NCI-H1092 treated with DMSO at 0.1 percent for 48 hours (cell line): ENCODE measurements at places on chromosomes 2 and 18.

DNA sequence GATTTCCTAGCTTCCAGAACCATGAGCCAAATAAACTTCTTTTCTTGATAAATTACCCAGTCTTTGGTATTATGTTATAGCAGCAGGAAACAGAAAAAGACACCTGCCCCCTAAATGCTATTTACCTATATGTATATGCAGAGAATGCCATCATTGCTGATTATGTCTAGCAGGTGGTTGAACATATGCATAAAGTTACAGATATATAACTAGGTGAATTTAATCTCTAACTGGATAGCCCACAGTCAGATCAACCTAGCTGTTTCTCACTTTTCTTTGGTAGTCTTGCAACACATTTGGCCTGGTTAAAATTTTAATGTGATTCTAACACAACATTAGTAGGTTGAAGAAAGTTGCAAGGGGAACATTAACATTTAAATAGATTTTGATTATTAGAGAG lies 7.1 kb upstream of the CERS6 start:
- no peak for DNase-seq

GRCh38 chr2:181262782-181263181 lies 194.4 kb upstream of the ITGA4 start:
- DNase-seq, result no peak

GRCh38 chr2:172462849-172463381 lies 35.5 kb downstream of the ITGA6 start:
- no peak for DNase-seq

DNA sequence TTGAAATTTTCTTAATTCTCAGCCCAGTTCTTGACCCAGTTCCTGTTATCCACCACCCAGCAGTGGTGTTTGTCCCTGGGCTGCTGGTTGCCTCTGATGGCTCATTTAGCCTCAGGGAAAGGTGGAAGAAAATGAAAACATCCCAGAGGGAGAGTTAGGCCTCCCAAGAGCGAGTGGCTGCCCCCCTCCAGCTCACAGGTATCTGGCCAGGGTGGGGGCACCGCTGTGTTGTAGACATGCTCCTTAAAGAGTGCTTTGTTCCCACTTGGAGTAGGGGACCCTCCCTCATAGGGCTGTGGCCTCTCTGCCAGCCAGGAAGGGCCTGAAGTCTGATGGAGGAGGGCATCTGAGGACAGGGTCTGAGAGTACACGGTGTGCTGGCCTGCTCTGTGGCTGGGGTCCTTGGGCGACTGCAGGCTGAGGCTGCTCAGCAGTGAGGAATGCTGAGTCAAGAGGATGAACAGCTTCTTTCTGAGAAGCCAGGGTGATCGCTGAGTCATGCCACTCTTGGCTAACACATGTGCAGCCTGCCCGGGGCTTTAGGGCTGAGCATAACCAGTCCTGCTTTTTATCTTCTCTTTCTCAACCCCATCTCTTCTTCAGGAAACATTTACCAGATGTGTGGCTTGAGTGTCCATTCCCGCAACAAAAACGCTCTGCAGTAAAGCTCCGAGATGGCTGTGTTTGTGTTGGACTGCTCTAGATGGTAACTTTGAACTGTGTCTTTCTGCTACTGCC lies 72.3 kb downstream of the IL1R2 start:
- DNase-seq, result no peak

DNA sequence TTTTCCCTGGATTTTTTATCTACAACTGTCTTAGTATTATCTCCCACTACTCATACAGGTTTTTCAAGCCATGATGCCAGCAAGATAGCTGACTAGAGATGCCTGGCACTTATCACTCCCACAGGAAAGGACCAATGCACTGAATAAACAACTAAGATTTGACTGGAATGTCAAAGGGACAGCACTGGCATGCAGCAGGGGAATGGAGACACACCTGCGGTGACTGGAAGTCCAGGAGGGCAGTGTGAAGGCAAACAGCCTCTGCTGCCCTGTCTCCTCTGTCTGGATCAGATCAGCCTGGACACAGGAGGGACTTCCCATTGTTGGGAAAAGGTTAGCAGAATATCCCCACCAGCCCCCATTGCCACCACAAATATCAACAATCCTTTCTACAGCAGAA lies 85.1 kb downstream of the TMEM237 start:
- no peak for DNase-seq

- no peak for DNase-seq
Measured at GRCh38 chr2:74383254-74383653, 3.1 kb upstream of the DCTN1 start.

DNA sequence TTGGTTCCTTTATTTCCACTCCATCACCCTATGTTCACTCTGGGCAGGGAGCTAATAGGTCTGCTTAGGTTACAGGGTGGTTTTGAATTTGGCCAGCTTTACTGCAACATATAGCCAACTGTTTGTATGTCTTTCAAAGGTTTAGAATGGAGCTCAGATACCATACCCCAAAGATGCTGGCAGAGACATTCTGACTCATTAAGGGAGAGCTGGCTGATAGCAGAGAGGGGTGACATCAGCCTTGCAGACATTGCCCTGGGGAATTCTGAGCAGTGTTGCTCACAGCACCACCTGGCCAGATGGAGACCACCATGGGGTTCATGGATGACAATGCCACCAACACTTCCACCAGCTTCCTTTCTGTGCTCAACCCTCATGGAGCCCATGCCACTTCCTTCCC lies 2.1 kb downstream of the PROKR1 start:
- no peak for DNase-seq

GRCh38 chr2:16206191-16206944 lies 266.0 kb downstream of the MYCN start:
- no peak for DNase-seq

DNA sequence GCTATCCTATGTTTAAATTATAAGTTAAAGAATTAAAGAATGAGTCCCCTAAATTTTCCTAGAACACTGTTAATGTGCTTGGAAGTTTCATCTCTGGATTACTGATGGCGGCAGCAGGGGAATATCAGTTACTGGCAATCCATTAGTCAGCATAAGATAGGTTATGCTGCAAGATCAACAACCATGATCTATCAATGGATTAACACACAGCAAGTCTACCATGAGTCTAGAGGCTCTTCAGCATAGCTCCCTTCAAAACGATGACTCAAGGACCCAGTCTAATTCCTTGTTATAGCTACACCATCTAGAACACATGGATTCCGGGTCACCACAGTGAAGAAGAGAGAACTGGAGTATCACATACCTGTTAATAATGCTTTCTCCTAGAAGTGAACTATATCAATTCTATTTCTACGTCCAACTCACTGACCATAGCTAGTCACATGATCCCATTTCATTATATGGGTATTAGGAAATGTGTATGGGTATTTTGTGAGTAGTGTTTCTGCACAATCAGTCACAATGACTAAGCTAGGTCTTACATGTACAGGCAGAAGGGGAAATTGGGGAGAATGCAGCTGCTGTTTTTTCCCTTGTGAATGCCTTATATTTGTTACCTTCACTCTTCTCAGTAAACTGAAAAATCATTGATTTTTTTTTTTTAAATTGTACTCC lies 108.3 kb upstream of the MAPRE2 start:
- no peak for DNase-seq

- no peak for DNase-seq
Measured at GRCh38 chr2:70043252-70043875, 43.9 kb upstream of the PCBP1 start.

- DNase-seq, result no peak
Measured at GRCh38 chr18:67331857-67332256, 184.7 kb downstream of the DSEL start.

DNA sequence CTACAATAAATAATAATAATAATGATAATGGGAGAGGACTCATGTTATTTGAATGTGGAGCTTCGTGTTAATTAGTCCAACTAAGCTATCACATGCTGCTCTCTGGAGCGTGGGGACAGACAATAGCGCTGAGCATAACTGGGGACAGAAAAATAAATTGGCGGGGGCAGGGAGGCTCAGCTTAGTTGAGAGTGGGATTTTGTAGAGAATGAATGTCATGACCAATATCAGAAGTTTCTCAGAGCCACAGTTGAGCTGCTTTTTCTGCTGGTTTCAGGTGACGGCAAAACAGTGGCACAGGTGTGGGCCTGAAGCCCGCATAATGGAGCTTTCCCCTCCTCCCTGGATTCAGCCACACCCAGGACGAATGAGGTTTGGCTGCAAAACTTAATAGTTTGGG lies 111.1 kb upstream of the CAB39 start:
- no peak for DNase-seq

DNA sequence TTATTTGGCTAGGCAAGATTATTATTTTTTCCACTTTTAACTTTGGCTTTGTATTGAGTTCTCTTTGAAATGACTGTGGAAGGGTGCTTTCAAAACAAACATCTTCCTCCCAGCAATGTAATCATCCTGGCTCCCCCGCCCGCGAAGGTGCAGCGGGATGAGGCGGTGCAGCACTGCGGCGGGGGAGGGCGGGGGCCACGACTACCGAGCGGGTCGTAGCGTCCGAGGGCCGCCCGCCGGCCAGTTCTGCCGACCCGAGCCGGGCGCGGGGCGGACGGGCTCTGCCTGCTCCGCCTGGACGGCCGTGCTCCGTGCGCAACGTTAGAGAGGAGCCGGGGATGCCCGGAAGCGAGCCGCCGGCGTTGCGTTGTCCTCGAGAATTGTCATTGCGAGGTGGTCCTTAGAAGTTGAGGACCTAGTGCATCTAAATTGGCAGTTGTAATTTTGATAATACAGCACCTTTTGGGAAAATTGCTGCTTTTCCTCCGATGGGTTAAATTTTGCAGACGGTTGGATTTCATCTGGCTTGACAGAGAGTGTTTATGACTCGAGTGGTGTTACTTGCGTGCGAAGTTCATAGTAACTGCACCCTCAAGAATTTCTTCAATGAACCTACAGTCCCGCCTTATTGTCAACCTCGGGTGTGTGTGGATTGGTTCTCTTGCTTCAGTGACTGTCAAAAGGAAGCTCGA lies 1.1 kb downstream of the EPC2 start:
- DNase-seq, result peak; percentile 48

- no peak for DNase-seq
Measured at GRCh38 chr2:8096484-8096883, 585.4 kb upstream of the ID2 start.

DNA sequence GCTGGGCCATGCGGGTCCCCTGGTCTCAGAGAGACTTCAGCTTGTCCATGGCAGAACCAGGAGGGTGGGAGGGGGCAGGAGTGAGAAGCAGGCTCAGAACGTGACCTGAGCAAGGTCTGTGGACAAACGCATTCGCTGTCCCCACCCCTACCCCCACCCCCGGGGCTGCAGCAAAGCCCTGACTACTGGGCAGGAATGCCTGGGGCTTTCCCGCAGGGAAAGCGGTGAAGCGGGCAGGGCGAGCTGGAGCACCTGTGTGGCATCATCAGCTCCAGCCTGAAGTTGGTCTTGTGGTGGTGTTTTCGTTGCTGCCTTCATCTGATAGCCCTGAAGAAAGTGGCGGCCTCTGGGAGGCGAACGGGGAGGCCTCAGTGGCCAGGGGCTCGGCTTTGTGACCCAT lies 26.1 kb upstream of the ALKAL2 start:
- no peak for DNase-seq

DNA sequence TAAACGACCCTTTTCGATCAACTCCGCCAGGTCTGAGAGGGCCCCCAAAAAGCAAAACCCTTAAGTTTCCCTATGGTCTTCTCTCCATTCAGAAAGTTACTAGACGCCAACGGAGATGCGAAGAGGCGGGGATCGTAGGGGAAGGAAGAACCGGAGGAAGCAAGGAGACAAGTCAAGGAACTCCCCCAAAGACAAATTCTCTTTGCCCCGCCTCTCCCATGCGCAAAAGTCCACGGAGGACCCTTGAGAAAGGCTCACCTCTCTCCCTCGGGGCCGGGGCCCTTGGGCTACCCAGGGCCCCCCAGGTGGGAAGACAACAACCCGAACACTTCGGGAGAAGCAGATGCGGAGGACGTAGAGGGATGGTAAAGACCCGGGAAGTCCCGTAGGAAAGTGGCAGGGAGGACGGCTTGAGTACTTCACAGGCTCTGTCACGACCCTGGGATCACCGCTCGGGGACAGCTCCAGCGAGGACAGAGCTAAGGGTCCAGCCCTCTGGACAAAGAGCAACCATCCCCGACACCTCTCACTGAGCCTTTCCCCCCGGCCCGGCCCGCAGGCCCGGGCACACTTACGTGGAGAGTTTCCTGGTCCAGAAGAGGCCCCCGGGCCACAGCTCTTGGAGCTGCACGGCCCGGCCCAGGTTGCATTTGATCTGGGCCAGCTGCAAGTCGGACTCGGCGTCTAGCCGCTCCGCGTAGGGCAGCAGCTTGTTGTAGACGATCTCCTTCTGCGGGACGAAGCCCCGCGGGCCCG lies 647 bp downstream of the PSME4 start:
- peak; percentile 14 for DNase-seq
